Left forelimb (tissue), 1 donor: ENCODE measurements at places on chromosomes 13 and 19.

GRCh38 chr19:45613926-45614725 lies 12.1 kb upstream of the GPR4 start:
- no peak for DNase-seq

- DNase-seq, result no peak
These were observed 26.2 kb upstream of the GPR12 start for GRCh38 chr13:26786651-26787295.

- no peak for DNase-seq
These were observed 1.9 kb upstream of the SUGT1 start for GRCh38 chr13:52650731-52651130.

DNA sequence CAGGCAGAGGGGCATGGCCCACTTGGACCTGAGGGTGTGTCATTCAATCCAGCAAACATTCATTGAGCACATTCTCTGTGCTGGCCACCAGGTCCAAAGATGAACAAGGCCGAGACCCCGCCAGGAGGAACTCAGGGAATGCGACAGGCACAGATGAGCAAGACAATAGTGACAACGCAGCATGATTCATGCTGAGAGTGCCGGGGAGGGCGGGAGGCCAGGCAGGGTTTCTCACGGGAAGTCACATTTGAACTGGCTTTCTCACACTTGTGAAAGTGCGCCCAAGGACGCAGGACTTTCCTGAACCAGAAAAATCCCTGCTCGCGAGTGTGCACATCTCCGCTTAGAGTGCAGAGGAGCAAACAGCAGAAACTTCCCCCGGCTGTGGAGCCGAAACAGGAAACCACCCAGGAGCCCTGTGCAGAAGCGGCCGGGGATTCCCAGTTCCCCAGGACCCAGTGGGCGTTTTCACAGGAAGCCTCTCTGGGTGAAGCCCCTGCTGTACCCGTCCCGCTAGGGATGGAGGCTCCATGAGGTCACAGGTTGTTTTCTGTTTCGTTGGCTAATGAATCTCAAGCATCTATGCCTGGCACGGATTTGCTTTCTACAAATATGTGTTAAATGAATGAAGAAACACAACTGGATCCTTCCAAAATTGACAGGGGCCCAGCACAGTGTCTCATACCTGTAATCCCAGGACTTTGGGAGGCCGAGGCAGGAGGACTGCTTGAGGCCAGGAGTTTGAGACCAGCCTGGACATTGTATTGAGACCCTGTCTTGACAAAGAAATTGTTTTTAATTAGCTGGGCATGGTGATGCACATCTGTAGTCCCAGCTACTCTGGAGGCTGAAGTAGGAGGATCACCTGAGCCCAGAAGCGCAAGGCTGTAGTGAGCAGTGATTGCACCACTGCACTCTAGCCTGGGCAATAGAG lies 68.4 kb upstream of the TM9SF2 start:
- DNase-seq, result no peak

DNA sequence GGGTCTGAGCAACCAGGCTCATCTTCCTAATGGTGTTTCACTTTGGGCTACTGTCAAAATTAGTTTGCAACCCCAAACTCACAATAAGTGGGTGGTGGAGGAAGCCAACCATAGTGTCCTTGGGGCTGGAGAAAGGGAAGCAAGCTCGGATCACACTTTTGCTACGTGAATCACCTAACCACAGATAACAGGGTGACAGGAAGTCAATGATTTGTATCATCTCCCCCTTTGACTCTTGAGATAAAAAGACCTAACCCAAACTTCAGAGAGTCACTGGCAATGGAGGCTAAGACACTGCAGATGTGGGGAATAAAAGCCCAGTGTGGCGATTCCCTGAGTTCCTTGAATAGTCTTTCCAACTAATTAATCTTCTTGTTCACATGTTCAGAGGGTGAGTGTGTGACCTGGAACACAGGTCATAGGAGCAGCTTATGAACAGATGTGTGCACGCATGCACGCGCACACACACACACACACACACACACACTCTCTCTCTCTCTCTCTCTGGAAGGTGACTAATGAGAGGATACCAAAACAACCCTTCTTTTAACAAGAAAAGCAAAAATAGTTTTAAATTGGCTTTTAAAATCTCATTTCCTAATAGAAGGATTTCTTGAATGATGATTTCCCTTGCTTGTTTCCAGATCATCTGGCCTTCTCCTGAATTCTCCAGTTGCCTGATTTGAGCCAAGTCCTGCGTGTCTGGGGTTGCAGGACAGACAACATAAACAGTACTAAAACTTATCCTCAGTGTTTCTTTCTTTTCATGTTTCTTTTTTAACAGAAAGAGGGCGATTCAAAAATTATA lies 21.2 kb upstream of the DOCK9 start:
- no peak for DNase-seq

DNA sequence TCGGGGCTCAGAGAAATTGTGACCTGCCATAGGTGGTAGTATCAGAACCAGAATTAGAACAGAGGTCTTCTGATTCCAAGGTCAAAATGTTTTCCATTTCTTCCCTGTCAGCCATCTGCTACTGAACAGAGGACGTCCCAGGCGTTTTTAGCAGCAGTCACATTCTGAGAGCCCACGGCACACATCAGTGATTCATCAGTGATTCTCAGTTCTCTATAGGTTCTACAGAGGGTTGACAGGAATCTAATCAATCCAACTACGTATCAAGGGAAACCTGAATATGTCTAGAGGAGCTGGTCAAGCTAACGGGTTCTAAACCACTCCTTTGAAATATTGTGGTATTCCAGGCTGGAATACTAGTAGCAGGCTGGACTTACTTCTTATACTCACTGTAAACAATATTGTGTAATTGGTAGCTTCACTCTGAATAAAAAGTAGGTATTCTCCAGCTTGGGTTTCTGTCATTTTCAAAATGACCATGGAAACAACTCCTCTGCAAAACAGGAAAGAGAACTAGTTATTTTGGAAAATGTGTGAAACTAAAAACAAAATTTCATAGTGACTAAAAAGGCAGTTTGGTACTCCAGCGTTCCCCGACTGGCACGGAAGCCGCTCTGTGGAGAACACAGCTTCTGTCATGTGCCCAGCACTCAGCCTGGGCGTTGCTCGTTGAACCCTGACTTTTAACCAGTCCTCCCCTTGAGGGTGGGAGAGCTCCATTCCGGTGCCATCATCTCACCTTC lies 43.2 kb downstream of the FLT3 start:
- no peak for DNase-seq
